ENCODE measurements at places on chromosomes 1 and 21. TPM values are rescaled to one million over a fixed set of nuclear protein-coding genes. Genes with fewer than 3 reads are reported as not detected.

- H3K27ac ChIP-seq, result no peak overlapping the region
- H3K36me3 ChIP-seq, result no peaks in the 10 kb centered on the region
- no peak overlapping the region for H3K4me3 ChIP-seq
- H3K27me3 ChIP-seq, result no peaks in the 10 kb centered on the region
- no peaks in the 10 kb centered on the region for H3K4me1 ChIP-seq
Measured at GRCh38 chr1:64052777-64053176, 150.6 kb upstream of the UBE2U start.

The LRRC8B gene
- 1.7 TPM for total RNA-seq

DNA sequence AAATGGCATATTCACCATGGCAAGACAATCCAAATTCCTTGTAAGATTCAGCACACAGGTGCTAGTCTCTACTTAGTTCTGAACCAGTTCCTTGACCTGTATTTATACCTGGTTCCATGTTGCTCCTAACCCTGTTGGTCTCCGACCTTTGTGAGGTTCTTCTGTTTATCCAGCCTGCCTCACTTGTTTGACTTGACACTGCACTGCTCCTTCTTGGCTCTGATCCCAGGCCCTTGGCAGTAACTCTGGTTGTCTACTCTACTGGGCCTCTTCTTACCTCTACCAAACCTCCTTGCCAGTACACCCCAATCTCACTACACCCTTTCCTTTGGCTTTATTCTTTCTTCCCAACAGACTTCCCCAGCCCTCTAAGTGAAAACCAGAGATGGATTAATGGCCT lies 419.4 kb upstream of the USP24 start:
- no peak for DNase-seq
- H3K27ac ChIP-seq, result no peak overlapping the region
- no peak overlapping the region for H3K4me3 ChIP-seq
- no peaks in the 10 kb centered on the region for H3K27me3 ChIP-seq

GRCh38 chr1:68377098-68377497 lies 72.7 kb downstream of the RPE65 start:
- H3K27me3 ChIP-seq, result no peaks in the 10 kb centered on the region
- no peak overlapping the region for H3K4me3 ChIP-seq
- no peak overlapping the region for H3K27ac ChIP-seq
- no peak for DNase-seq

The FCRL1 gene
- 1.8 TPM for total RNA-seq

- H3K27ac ChIP-seq, result no peak overlapping the region
- no peaks in the 10 kb centered on the region for H3K27me3 ChIP-seq
- no peaks in the 10 kb centered on the region for H3K4me1 ChIP-seq
- H3K36me3 ChIP-seq, result no peaks in the 10 kb centered on the region
- H3K4me3 ChIP-seq, result no peak overlapping the region
Measured at GRCh38 chr1:89566761-89567174, 42.1 kb downstream of the LRRC8B start.

The OR2M7 gene
- not detected for total RNA-seq

The RUNX1 gene
- 171 TPM for total RNA-seq

DNA sequence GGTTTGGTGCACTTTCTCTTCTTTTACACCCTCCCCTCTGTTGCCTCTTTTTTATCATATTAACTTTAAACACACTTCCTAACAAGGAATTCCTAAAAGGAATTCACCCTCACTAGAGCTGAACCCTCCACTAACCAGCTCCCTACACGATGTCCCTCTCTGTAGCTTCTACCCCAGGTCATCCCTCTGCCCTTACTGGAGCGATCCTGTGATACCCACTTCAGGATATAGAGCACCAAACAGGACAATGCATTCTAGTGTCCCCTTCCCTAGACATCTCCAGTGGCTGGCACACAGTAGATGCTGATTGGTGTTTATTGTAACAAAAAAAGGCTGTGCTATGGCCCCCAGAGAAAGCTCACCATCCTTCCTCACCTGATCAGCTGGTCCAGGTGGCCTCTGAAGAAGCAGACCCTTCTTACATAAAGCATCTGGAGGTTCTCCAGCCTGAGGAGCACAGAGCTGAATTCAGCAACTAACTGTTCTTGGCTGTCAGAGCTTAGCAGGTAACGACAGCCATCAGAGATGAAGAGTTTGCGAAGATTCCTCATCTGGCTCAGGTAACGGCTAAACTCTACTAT lies 1.4 kb downstream of the PRAMEF18 start:
- no peaks in the 10 kb centered on the region for H3K36me3 ChIP-seq
- DNase-seq, result no peak
- H3K27ac ChIP-seq, result no peak overlapping the region
- no peaks in the 10 kb centered on the region for H3K27me3 ChIP-seq
- H3K4me1 ChIP-seq, result no peaks in the 10 kb centered on the region

GRCh38 chr1:61434276-61434675 lies 290.7 kb downstream of the TM2D1 start:
- DNase-seq, result no peak
- H3K27ac ChIP-seq, result no peak overlapping the region
- no peaks in the 10 kb centered on the region for H3K27me3 ChIP-seq
- H3K4me3 ChIP-seq, result no peak overlapping the region

- no peak for DNase-seq
- H3K27me3 ChIP-seq, result no peaks in the 10 kb centered on the region
- H3K27ac ChIP-seq, result no peak overlapping the region
- no peaks in the 10 kb centered on the region for H3K4me1 ChIP-seq
Measured at GRCh38 chr21:15219894-15220293, 155.1 kb upstream of the NRIP1 start.

DNA sequence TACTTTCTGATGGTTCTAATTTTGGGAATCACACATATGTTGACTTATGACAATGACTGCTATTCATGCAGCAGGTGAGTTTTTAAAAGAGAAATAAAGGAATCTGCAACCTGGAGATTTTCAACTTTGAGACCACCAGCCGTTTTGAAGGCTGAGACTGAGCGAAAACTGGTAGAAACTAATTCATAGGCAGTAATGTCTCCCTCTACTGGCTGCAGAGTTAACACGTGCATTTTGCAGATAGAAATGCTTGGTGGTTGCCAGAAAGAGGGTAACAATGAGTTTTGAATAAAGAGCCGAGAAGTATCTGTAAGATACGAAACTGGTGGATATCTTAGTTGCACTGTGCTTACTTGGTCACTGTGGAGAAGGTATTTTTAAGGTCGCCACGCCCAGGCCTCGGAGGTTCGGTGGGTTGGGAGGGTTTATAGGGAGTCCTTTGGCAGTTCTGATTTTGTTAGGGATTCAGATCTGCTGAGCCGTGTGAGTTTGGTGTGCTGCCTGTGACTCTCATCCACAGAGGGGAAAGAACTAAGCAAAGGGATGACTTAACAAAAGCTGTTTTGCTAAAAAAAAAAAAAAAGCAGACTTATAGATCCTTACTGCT lies 83.0 kb downstream of the RYR2 start:
- no peak overlapping the region for H3K4me3 ChIP-seq
- no peaks in the 10 kb centered on the region for H3K27me3 ChIP-seq
- DNase-seq, result peak; percentile 4
- H3K36me3 ChIP-seq, result no peaks in the 10 kb centered on the region
- no peaks in the 10 kb centered on the region for H3K4me1 ChIP-seq

- H3K4me3 ChIP-seq, result no peak overlapping the region
- no peaks in the 10 kb centered on the region for H3K36me3 ChIP-seq
- no peaks in the 10 kb centered on the region for H3K27me3 ChIP-seq
- no peaks in the 10 kb centered on the region for H3K4me1 ChIP-seq
Measured at GRCh38 chr1:221371705-221372104, 370.2 kb downstream of the DUSP10 start.

The KDF1 gene
- total RNA-seq, result 0.52 TPM

The ATP5PF gene
- 36.2 TPM for total RNA-seq

- no peak overlapping the region for H3K4me3 ChIP-seq
- no peak overlapping the region for H3K27ac ChIP-seq
- H3K4me1 ChIP-seq, result no peaks in the 10 kb centered on the region
- no peak for DNase-seq
- peaks cover 2% of the 10 kb centered on the region for H3K27me3 ChIP-seq
Measured at GRCh38 chr1:152801333-152801732, 4.8 kb downstream of the LCE1D start.

The TCEA3 gene
- total RNA-seq, result 0.75 TPM

GRCh38 chr21:30831194-30831765 lies 1.7 kb upstream of the KRTAP7-1 start:
- no peaks in the 10 kb centered on the region for H3K27me3 ChIP-seq
- DNase-seq, result peak; percentile 66
- H3K4me3 ChIP-seq, result no peak overlapping the region
- no peaks in the 10 kb centered on the region for H3K4me1 ChIP-seq
- H3K36me3 ChIP-seq, result no peaks in the 10 kb centered on the region

The VAMP3 gene
- total RNA-seq, result 86.9 TPM

DNA sequence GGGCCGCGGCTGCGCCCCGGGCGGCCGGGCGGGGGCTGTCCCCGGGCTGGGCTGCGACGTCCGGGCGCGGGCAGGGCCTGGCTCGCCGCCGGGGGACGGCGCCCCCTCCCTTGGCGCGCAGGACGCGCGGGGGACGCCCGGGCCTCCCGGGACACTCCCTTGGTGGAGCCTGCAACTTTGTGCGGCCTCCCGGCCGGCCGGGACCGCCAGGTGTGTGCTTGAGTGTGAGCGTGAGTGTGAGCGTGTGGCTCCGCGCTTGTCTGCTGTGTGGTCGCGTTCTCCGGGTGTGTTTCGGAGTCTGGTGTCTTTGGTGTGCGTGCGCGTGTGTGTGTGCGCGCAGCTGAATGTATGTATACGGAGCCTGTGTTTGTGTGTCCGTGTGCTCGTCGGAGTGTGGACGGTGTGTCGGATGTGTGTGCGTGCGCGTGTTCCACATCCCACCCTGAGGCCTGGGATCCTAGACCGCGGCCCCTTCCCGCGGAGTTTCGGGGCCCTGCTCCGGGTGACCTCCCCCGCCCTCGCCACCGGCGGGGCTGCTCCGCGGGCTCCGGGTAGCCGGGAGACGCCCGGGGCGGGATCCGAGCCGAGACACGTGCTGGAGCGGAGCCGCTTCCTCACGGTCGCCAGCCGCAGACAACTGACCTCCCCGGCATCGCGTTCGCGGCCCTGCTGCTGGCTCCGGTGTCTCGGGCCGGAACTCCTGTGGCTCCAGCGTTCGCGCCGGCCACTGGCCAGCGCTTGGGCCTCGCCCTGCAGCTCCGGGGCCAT lies 1.7 kb downstream of the PTPRU start:
- peaks cover 17% of the 10 kb centered on the region for H3K4me1 ChIP-seq
- H3K27ac ChIP-seq, result no peak overlapping the region
- DNase-seq, result peak; percentile 47
- no peaks in the 10 kb centered on the region for H3K36me3 ChIP-seq

GRCh38 chr1:25698252-25698651 lies 81.7 kb downstream of the MAN1C1 start:
- no peak for DNase-seq
- no peaks in the 10 kb centered on the region for H3K4me1 ChIP-seq
- H3K27ac ChIP-seq, result no peak overlapping the region
- peaks cover 5% of the 10 kb centered on the region for H3K27me3 ChIP-seq
- no peak overlapping the region for H3K4me3 ChIP-seq
- no peaks in the 10 kb centered on the region for H3K36me3 ChIP-seq

GRCh38 chr1:71587961-71588360 lies 507.1 kb upstream of the ZRANB2 start:
- no peaks in the 10 kb centered on the region for H3K36me3 ChIP-seq
- H3K27ac ChIP-seq, result no peak overlapping the region
- no peak for DNase-seq
- H3K27me3 ChIP-seq, result no peaks in the 10 kb centered on the region

DNA sequence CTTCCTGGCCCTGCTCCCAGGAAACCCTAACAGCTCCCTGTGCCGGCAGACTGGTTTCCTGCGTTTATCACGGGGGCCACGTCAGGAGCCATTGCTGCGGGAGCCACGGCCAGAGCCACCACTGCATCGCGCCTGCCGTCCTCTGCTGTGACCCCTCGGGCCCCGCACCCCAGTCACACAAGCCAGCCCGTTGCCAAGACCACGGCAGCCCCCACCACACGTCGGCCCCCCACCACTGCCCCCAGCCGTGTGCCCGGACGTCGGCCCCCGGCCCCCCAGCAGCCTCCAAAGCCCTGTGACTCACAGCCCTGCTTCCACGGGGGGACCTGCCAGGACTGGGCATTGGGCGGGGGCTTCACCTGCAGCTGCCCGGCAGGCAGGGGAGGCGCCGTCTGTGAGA lies 26.1 kb downstream of the RNF223 start:
- H3K36me3 ChIP-seq, result no peaks in the 10 kb centered on the region
- H3K4me3 ChIP-seq, result no peak overlapping the region
- no peaks in the 10 kb centered on the region for H3K27me3 ChIP-seq
- H3K27ac ChIP-seq, result no peak overlapping the region

DNA sequence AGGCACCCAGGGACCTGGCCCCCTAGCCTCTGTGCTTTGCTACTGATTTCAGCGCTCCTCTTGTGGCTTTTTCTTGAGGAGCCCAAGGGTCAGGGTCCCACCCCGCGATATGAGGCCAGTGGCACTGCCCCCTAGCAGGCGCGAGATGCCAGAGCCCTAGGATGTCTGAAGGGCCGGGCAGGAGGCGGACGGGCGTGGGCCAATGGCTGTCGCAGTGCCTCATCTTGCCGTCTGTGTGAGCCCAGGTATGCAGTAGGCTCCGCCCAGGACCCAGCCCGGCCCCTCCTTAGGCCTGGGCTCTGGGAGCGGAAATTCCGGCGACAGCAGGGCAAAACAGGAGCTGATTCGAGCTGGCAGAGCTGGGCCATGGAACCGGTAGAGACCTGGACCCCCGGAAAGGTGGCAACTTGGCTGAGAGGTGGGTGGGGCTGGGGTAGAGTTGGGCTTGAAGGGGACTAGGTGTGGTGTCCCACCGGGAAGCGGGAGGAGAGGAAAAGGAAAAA lies at the start of gene CNKSR1:
Gene CNKSR1 (plus strand): TSS at position 310 of the 503 bp plus-strand sequence. CDS start 57 bp downstream, at position 367.
- DNase-seq, result no peak
- no peaks in the 10 kb centered on the region for H3K27me3 ChIP-seq
- H3K4me3 ChIP-seq, result no peak within 1 kb of the TSS
- H3K36me3 ChIP-seq, result no peaks in the 10 kb centered on the region

- DNase-seq, result no peak
- H3K27ac ChIP-seq, result no peak overlapping the region
- H3K4me3 ChIP-seq, result no peak overlapping the region
- H3K4me1 ChIP-seq, result no peaks in the 10 kb centered on the region
Measured at GRCh38 chr21:35254006-35254764, 205.1 kb upstream of the RUNX1 start.

- no peaks in the 10 kb centered on the region for H3K36me3 ChIP-seq
- no peak overlapping the region for H3K27ac ChIP-seq
- H3K4me3 ChIP-seq, result no peak overlapping the region
Measured at GRCh38 chr1:172467446-172467845, 23.6 kb upstream of the PIGC start.

GRCh38 chr1:59089922-59090457 lies 206.9 kb upstream of the FGGY start:
- no peaks in the 10 kb centered on the region for H3K27me3 ChIP-seq
- DNase-seq, result no peak
- H3K27ac ChIP-seq, result no peak overlapping the region

DNA sequence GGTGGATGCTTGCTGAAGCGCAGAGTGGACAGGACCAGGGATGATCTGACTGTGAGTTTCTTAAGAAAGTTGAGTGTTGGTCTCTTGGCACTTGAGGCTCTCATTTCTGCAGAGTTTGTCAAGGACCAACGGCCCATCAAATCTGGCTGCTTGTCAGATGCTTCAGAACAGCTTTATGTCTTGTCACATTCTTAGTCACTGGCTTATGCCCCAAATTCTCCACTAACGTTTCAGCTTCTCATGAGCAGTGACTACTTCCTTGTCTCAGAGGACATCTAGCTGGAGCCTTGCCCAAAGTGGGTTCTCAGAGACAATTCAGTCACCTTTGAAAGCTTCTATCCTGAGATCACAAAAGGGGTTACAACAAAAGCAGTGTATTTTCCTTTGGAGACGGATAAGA lies 92.3 kb downstream of the ST6GALNAC5 start:
- no peaks in the 10 kb centered on the region for H3K4me1 ChIP-seq
- H3K27me3 ChIP-seq, result no peaks in the 10 kb centered on the region
- H3K36me3 ChIP-seq, result no peaks in the 10 kb centered on the region

The NR1I3 gene
- not detected for total RNA-seq

- H3K4me1 ChIP-seq, result peaks cover 52% of the 10 kb centered on the region
- H3K4me3 ChIP-seq, result no peak overlapping the region
- H3K27ac ChIP-seq, result peak overlapping the region; percentile 80
- DNase-seq, result peak; percentile 87
- no peaks in the 10 kb centered on the region for H3K27me3 ChIP-seq
Measured at GRCh38 chr1:64864018-64864940, 102.1 kb downstream of the JAK1 start.

Measured in natural killer cell (primary cell).